ENCODE measurements at places on chromosomes 2 and 18.

GRCh38 chr2:196823750-196824522 is 14.8 kb upstream of the C2orf66 start:
- no peak for DNase-seq

- no peak for DNase-seq
These were observed 53.8 kb downstream of the CYP27C1 start for GRCh38 chr2:127166231-127166860.

DNA sequence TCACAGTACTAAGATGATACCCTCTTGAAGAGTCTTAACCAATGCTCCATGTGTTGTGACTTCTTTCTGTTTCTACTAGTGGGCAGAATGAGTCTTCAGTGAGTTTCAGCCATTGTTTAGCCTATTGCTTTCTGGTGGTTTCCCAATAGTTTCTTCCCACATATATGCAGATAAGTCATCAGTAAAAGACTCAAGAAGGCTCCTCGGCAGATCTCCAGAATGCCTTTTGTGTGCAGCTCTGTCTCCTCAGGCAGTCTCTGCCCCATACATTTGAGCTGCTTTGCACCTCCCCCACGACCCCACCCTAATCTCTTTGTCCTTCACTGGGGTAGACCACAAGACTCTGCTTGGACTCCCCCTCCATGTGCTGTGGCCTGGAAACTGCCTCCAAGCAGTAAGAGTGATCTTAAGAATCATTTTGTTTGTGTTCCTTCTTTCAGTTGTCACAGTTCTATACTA is 71.6 kb upstream of the CHRNA1 start:
- DNase-seq: no peak

DNA sequence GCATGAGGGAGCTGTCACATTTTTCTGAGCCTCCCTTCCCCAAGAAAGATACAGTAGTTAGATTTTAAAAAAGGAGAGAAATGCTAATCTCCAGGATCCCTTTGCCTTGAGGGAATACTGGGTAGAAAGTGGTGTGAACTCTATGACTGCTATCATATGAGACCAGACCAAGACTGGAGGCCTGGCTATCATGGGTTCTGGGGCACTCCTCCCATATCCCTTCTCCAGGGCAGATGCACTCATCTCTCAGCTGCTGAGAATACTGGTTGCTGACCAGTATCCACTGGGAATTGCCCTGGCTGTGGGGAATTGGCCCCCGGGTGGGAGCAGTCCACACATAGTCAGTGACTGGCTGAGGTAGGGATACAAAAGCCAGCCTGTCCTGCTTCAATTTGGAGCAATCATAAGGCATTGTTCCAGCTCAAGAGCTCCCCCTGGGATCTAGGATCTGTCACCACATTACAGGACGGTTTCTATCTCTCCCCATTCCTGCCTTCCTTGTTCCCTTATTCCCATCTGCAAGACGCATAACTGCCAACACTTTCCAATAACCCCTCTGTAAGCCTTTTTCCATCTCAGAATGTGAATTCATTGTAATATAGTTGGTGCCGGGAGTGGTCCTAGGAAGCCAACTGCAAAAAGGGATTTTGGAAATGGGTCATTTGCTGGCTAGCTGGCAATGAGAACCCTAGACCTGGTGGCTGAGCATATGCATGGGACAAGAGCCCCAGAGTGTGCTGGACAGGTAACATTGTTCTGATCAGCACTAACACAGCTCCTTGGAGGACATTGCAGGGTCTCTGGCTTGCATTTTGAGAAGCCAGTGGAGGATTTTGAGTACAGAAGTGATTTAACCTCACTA is 35.4 kb upstream of the REEP1 start:
- DNase-seq: no peak

DNA sequence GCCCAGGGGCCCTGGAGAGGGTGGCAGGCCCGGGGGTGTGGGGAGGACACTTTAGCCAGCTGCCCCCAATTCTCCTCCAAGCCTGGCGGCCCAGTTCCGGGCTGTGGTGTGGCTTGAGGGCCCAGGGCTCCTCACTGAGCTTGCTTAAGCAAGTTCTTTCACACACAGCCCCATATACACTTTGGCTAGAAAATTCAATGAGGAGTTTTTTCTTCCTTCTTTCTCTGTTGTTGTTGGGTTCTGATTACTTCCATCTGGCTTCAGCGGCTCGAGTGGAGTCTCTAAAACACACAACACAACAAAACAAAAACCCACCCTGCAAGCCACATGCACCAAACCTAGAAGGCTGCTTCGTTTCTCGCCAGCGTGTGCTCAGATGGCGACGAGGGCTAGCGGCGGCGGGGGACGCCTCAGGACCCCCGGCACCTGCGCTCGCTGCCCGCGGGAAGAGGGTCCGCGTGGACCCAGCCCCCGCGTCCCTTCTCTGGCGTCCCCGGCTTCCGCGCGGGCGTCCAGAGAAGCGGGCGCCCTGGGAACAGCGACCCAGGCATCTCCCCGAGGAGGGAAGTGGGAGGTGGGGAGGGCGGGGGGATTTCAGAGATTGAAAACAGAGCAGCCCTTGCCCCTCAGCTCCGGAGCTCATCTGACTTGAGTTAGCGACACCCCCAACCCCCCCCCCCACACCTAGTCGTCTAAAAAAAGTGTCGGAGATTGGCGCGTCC is 577 bp upstream of the GLI2 start:
- no peak for DNase-seq

- DNase-seq: no peak
These were observed 16.8 kb downstream of the COBLL1 start for GRCh38 chr2:164824872-164825271.

DNA sequence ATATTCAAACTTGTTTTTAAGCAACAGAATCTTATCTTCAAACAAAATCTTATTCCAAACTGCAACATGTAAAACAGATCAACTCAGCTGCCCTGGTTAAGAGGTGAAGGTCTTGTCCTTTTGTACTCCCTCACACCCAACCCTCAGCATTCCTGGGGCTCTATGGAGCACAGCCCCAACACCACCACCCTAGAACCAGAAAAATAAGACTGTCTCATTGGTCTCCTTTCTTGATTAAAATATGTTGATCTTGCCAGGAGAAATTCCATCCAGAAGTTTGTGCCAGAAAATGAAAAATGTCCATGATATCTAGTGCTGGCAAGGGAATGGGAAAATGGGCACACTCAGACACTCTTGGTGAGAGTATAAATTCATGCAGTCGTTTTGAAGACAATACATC is 62.1 kb upstream of the TMEM17 start:
- DNase-seq: no peak

GRCh38 chr18:56709463-56709862 is 58.3 kb downstream of the WDR7 start:
- no peak for DNase-seq

GRCh38 chr2:213266421-213266820 is 17.8 kb upstream of the SPAG16 start:
- DNase-seq: no peak

DNA sequence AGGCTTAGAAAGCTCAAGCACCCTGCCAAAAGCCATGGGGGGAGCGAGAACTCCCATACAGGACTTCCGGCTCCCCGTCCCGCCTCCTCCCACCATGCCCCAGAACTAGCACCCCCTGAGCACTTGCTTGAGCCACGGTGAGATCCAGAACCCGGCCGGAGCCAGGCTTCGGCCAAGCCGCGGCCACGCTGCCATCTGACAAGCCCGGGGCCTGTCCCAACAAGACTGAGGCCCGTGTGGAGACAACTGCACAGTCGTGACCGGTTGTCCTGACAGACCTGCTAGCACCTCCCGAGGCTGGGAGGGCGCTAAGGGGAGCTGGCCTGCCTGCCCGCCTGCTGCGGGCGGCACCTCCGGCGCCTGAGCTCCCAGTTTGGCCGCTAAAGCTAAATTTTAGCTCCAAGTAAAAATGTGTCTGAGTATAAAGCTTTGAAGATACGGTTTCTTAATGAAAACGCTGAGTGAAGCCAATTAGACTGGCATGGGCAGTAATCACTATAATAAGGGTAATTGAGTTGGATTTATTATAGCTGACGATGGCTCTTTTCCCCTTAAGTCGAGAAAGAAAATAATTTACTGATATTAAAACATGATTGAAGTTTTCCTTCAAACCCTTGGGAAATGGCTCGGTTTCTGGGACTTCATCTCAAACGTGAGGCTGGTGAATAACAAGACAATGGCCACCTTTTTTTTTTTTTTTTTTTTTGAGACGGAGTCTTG is 78.3 kb upstream of the ODC1 start:
- DNase-seq: no peak

- no peak for DNase-seq
These were observed 22.1 kb upstream of the EVA1A start for GRCh38 chr2:75582840-75583239.

DNA sequence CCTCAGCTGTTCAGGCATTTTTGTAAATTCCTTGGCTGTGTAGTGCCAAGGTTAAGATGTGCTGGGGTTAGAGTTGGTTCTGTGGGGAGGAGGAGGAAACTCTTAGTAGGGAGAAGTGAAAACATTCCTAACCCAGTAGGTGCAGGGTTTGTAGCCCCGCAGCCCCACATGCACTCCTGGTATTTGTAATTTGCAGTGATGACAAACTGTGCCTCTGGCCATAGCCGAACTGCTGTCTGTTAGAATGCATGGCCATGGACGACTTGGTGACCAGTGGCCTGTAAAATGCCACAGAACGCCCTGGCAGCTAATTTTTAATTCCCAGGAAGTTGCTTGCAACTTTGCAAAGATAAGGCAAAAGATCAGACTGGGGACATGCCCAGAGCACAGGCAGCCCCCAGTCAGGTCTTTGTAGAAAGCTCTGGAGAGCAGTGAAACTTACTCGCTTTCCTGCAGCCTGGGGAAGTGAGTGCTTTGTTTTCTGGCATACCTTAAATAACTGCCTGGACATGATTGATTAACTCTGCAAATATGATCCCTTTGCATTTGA is 38.4 kb downstream of the LYPD6B start:
- DNase-seq: no peak

DNA sequence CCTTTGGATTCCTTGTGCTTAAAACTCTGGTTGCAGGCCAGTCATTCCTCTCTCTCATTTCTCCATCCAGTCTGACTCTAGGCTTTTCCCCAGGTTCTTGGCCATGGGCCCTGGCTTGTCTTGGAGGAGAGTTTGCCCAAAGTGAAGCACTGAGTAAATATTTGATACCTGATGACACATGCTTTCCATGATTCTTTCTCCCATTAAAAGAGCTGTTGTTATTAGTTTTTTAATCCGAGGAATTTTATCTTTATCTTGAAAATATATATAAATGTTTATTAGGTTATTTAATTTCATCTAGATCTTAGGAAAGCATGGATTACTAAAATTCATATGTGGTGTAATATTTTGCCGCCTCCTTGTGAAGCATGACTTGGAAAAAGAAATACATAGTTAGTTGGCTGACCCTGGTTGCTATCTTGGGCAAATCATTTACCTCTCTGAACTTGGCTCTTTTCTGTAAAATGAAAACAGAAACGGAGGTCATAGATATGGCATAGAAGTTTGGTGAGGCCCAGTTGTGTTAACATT is 650.1 kb downstream of the SLC4A3 start:
- no peak for DNase-seq

DNA sequence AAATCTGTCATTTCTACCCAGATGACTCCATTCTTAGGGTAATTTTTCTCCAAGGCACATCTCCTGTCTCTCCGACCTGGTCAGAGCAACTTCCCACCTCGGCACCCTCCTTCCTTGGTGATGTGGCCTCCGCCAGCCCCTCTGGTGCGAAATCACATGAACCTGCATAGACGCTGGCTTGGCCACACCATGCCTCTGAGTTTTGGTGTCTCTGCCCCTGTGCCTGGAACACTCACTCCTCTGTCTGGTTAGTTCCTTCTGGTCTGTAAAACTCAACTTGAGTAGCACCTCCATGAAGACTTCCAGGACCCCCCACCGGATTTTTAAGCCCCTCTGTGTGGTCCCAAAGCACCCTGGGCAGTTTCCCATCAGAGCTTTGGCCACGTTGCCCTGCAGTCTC is 83.2 kb upstream of the OTOS start:
- DNase-seq: no peak

DNA sequence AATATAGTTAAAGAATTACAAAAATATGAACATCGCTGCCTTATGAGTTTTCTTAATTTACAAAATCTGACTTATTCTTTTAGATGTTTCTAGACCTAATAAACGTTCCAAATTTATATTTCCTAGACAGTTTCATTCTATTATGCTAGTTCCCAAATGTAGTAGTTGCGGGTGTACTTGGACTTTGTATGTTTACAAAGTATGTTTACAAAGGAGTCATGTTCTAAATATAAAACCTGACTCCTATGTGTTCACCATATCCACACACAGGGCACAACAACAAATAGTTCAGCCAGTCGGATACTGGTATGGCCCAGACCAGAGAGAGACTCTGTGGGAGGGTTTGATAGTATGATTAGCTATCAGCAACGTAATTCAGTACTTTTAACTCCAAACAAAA is 230.7 kb downstream of the KCNH7 start:
- DNase-seq: no peak

DNA sequence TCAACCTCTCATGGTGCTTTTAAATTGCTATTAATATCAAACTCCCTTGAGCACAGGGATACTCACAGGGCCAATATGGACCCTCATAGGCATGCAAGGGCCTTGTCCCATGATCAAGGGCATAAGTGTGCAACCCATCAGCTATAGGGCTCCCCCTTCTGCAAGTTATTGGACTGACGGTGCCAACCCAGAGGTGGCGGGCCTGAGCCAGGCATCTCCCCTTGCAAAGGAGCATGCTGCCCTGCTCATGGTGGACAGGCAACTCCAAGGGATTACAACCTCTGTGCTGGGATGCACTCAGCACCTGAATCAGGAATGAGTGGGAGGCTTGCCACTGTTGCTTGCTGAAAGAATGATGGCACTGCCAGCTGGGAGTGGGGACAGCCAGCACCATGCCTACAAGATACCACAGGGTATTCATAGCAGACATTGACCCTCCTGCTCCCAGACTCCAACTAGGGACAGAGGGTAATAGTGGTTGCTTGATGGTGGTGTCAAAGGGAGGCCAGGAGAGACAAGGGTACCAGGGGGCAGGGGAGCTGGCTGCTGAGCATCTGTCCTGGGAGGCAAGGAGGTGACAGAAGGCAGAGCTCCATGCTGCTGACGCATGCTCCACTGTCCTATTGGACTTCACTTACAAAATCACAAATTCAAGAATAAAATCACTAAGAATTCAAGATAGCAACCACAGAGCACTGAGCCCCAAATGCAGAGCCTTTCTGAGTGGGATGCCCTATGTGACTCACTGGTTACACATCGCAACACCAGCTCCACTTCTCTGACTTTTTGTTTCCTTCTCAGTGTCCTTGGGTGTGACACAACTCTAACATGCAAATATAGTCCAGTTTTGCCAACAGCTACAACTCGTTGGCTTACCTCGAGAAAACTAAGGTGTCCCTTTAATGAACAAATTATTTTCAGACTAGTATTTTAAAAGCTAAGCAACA is 157.1 kb upstream of the CCDC150 start:
- no peak for DNase-seq

DNA sequence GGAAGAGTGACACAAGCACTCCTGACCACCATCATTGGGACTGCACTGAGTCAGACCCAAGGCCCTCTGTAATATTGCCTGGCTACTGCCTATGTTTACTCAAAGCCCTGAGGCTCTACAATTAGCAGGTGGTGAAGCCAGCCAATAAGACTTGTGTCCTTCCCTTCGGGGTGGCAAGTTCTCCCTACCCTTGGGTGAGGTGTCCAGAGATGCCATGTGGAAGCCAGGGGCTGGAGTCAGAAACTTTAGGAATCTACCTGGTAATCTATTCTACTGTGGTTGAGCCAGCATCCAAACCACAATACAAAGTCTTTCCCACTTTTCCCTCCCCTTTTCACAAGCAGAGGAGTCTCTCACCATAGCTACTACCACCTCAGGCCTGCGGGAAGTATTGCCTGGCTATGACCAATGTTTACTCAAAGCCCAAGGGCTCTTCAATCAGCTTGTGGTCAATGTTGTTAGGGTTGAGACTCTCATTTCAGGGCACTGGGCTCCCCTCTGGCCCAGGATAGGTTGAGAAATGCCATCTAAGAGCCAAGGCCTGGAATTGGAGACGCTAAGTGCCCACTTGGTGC is 17.6 kb downstream of the DHRS9 start:
- no peak for DNase-seq
